G401 (cell line): ENCODE measurements at places on chromosomes 4 and X.

- no peak for DNase-seq
Measured at GRCh38 chr4:70619778-70620177, 8.8 kb upstream of the ENAM start.

- DNase-seq = no peak
Measured at GRCh38 chr4:93865650-93866049, 37.1 kb downstream of the ATOH1 start.

- DNase-seq = peak; percentile 37
Measured at GRCh38 chr4:6953751-6954380, 44.2 kb downstream of the TBC1D14 start.

DNA sequence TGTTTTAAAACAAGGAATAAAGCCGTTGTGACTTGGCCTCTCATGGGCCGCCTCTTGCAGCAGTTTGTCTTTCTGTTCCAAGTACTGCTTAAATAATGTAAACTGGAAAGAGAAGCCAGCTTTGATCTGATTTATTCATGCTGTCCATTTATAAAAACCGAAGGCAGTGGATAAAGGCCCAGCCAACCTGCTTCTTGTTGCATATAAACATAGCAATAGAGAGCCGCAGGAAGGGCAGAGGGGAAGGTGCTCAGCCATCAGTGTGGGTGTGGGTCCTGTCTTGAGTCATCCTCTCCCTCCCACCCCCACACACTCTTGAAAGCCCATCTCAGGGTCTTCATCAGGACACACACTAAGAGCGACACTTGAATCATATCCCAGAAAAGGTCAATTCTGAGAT lies 187.9 kb upstream of the FAM9B start:
- no peak for DNase-seq

DNA sequence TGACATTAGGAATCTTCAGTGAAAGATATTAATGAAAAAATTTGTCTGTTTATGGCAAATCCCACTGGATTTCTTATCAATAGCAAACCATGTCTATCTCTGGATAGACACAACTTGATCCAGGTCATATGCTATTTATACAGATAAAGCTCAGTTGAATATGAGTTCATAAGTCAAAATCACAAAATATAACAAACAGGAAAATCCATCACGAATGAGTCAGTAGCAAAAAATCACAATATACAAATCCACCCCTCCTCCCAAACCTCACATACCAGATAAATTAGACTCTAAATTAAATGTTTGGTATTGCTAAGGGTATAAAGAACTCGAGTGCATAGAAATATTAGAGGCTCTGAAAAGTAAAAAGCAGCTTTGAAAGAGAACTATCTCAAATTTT lies 420.5 kb downstream of the TLL1 start:
- DNase-seq = no peak
